ENCODE measurements at places on chromosomes 2 and 18. TPM values are rescaled to one million over a fixed set of nuclear protein-coding genes. Genes with fewer than 3 reads are reported as not detected.
A peak's percentile ranks its signal among the peaks of the same experiment; 100 is the strongest.

- DNase-seq = no peak
Measured at GRCh38 chr18:76750917-76751890, 71.2 kb upstream of the ZNF236 start.

Gene STPG4
- not detected for total RNA-seq

DNA sequence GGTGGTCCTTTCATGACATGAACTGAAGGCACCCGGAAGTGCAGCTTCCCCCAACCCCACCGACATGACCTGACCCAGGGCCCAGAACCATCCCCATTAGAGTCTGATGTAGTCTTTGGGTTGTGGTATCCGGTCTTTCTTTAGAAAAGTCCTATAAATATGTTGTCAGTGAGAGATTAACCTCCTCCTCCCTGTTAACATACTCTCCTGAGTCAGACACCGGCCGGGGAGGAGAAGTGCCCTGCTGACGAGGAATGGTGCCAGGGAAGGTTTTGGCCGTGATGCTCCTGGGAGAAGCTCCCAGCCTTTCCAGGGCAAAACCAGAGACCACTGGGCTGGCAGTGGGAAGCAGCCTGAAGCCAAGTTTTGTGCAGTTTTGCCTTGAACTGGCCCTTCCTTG, 109.0 kb downstream of the LAMA3 start:
- no peak for DNase-seq

- no peak for DNase-seq
Measured at GRCh38 chr2:43717322-43717721, 41.1 kb upstream of the C1GALT1C1L start.

- DNase-seq = no peak
Measured at GRCh38 chr2:189421644-189422043, 19.6 kb upstream of the WDR75 start.

DNA sequence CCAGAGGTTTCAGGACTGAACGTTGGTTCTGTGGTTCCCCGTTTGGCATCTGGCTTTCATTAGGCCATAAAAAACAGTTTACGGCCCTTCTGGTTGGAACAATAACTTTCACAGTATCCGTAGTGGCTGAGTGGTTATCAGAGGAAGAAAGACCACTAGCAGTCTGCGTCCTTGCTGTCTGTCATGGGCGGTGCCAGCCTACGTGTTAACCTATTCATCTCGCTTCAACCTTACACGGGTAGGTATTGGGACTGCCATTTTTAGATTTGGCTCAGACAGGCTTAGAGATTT, 42.6 kb upstream of the ROCK2 start:
- DNase-seq = no peak

GRCh38 chr18:36309436-36310391, 12.2 kb downstream of the FHOD3 start:
- no peak for DNase-seq

DNA sequence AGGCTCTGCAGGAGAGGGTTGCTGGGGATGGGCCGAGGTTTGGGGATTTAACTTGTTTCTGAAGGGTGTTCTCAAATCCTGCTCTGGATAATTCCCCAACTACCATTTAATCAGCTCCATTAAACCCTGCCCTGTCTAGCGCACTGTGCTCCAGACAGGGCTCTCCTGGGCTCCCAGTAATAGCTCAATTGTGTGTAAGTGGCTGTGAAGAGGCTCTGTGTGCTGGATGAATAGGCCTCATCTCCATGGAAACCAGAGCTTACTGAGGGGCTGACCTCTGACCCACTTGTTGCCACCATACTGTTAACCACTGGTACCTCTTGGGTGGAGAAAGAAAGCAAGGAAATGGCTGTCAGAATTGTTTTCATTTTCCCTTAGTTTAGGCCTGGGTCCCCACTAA, 92.9 kb downstream of the TGOLN2 start:
- no peak for DNase-seq

DNA sequence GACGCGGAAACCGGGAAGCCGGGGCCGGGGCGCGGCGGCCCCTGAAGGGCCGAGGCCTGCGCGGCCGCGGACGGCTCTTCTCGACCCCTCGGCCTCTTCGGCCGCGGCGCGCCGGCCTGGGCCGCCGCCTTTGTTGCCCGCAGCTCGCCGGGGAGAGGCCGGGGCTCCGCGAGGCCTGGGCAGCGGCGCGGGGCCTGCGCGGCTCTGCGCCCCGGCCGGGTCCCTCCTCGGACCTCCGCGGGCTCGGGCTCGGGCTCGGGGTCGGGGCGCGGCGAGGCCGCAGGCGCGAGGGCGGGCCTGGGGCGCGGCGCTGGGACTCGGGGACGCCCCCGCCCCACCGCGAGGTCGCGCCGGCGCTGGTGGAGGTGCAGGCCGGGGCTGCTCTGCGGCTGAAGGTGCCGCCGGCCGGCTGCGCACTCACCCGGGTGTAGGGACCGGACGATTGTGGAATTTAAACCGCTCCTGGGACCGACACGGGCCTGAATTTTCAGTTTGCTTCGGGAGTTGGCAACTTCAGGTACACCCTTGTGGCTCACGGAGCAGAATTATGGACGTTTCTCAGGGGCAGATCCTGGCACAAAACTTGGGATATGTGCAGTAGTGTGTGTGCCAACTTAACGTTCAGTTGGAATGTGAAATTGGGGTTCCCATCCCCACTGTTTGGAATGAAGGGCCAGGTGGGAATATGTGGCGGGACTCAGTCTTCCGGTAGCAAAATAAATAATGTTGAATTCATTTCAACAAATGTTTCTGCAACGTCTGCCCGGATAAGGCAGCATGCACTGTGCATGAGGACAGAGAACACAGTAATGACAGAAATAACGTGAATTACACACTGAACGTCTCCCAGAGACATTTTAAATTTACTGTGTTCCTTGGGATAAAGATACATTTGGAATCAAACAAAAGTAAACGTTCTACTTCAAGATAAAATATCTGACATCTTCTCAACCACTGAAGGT, 787 bp downstream of the SOCS6 start:
- DNase-seq = no peak

GRCh38 chr2:28952836-28953211, 28.3 kb upstream of the TOGARAM2 start:
- DNase-seq = no peak

Gene CTNNA2
- not detected for total RNA-seq

DNA sequence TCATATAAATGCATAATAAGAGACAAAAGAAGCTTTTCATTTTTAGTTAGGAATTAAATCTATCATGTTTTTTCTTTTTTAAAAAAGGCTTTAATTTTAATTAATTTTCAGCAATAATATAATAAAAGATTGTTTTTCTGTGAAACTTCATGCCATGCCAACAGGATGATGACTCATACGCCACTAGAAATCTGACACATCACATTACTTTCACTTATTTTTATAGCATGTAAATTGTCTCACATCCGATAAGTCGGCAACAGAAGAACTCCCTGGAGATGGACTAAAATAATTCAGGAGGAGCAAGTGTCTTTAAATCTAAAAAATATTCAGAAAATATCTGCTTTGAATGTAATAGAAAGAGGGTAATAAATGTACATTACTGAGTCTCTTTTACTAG, 1024.2 kb upstream of the ACVR2A start:
- no peak for DNase-seq

DNA sequence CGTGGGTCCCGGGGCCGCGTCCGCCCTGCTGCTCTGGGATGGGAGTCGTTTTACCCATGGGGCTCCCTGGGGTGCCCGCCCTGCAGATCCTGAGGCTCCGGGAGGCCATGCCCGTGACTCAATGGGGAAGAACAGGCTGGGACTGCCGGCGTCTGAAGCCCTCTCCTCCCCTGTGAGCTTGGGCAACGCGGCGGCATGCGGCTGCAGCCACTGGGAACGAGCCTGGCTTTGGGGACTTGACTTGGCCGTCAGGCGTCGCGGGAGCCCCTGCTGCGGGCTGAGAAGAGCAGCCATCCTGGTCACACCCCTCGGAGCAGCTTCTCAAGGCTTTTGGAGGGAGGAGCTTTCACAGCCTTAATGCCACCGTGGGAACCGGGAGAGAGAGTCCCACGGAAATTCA, 126.9 kb upstream of the CTDP1 start:
- DNase-seq = peak; percentile 45

DNA sequence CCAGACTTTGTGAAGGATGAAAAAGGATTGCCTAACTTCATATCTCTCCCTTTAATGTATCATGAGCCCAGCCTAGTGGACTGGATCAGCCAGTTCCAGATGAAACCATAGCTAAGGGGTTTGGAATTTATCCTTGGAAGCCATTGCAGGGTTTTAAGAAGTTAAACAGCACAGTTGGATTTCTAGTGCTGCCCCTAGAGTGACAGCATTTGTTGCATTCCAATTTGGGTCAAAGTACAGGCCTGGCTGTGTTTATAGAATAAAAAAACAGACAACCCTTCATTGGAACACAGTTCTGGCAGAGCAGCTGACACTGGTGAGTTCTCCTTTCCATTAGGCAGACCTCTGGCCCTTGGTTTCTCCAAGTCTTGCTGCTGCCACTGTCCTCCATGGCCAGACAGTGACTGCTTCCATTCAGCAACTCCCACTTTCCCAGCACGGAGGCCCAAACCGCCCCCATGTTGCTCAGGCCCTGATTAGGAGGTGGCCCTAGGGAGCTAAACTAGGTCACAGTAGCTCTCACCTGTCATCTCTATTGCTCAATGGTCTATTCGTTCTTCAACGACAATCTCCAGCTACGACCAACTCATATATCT, 8.0 kb downstream of the GPR39 start:
- no peak for DNase-seq

- DNase-seq = no peak
Measured at GRCh38 chr2:61439241-61440002, 31.5 kb downstream of the USP34 start.

Gene RPE
- total RNA-seq = 45.0 TPM

Gene VIL1
- total RNA-seq = not detected

GRCh38 chr18:76658627-76659026, 163.6 kb upstream of the ZNF516 start:
- DNase-seq = no peak

Gene MARCHF4
- total RNA-seq = not detected

Gene WNT10A
- not detected for total RNA-seq

DNA sequence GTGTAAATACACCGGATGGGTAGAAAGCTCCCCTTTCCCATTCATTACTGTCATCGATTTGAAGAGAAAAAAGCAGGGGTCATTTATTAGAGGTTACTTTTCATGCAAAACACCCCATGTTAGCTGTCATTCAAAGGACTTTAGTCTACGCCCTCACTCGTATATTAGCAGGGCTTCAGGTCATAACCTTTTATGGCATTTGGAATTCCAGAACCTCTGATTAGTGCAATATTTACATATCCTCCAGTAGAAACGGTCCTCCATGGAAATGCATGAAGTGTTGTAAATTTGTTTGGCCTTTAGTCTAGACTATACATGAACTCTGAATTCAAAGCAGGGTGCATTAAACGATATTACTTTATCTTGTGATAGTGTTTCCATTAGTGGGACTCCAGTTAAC, 180.5 kb downstream of the ZNF516 start:
- no peak for DNase-seq

- DNase-seq = no peak
Measured at GRCh38 chr2:191401287-191401686, 156.1 kb downstream of the MYO1B start.

DNA sequence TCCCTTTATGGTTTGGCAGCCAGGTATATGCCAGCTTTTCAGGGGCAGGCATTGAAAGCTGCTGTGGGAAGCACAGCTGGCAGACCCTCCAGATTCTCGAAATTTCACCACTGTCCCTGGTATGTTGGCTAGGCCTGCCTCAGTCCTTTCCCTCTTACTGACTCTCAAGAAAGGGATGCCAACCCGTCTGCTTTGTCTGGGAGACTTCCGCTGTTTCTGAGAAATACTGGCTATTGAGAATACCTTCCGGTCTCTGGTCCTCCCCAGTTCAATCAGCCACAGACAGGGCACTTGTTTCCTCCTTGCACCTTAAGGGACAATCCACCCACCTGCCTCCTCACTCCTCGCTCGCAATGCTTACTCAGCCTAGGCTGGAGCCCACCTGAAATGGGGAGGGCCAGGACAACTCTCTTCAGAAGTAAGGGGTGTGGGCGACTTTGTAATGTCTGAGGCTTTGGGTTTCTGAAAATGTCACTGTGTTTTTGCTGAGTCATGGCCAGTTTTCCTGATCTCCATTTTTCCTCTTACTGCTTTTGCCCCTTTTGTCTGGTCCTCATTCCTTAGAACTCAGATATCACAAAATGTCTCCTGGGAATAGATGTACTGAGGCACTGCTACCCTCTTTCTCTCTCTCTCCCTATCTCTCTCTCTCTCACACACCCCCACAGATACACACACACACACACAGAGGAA, 571.1 kb downstream of the TNS1 start:
- no peak for DNase-seq

DNA sequence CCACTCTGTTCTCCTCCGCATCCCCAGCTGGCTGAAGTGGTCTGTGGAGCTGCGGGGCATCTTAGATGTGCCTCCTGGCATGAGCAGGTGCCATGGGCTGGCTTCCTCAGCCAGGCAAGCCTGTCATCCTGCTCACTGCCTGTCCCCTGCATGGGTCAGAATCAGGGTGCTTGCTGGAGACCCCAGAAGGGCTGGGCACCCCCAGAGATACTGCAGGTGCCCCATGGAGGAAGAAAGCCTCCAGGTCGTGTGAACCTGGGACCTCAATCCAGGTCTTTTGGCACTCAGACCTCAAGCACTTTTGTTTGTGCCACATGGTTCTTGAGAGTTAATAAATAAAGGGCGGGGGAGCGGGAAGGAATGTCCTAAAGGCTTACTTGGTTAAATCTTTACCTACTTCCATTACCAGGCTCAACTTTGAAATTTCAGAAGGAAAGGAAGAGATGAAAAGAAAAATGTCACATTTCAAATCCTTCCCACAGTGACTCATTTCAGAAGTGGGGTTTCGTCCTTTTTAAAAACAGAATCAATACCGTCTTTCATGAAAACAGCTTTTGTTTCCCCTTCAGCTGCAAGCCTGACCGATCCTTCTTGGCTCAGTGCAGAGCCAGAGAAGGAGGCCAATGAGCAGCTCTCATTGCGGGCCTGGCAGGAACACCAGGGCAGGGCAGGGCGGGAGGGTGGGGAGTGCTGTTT, 69.9 kb downstream of the RHOB start:
- DNase-seq = no peak

Data from ascending aorta (tissue), 2 donors.